Mammary epithelial cell (primary cell): ENCODE measurements at places on chromosomes 16 and 17.

DNA sequence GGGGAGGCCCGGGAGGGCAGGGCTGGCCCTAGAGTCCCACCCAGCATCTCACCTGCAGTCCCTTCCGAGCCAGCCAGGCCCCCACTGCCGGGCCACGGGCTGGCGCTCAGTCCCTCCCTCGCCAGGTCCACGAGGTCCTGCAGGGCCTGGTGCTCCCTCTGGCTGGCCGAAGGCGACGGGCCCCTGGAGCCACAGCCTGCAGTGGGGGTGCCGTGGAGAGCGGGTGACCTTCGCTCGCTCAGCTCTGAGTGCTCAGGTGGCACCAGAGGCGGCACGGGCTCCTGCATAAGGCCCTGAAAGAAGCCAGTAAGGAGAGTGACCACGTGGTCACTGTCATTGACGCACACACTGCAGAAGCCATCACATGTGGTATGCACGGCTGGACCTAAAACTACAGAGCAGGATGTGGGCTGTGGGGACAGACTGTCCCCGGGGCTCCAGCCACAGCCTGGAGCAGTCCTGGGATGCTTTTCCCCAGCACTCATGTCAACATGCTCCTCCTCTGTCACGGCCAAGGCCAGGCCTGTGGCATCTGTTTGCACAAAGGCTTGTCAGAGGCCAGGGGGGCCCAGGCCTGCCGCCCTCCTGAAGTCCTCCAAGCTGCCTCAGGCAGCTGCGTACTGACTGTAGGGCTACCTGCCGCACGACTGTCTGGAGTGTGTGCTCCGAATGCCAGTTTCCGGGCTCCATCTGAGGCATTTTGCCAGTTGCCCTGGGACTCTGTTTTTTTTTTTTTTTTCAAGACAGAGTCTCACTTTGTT lies 15.1 kb downstream of the SLX4 start:
- DNase-seq, result no peak

DNA sequence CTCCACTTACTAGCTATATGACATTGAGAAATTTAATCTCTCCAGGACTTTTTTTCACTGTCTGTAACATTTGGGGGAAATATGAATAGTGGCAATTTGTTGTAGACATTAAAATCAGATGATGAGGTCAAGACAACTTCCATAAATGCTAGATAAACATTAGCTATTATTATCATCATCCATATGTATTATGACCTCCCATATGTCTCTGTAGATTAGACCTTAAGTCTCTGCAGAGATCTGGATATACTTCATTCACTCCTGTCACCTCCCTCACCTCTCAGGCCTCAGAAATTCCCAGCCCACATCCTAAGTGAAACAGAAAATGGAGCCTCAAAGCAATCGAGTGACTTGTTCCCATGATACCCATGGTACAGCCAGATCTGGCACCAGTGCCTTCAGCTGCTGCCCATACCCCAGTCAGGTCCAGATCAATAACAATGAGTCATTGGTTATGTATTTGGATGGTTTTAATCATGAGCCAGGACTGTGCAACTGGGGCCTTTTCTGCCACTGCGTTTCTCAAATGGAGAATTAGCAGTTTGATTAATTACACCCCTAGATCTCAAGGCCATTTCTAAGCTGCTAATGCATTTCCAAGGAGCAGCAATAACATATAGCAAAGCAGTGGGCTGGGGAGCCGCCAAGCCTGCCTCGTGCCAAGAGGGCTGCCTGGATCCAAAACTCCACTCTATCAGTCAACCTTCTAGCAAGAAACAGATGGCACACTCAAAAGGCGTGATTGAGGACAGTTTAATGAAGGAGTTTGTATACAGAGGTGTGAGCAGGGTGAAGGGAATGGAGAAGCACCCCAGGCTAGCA lies 2.6 kb upstream of the FDXR start:
- DNase-seq, result no peak

- DNase-seq, result no peak
These were observed 6.6 kb downstream of the ANKFN1 start for GRCh38 chr17:56159826-56160380.

GRCh38 chr16:23944381-23944780 lies 108.6 kb downstream of the PRKCB start:
- DNase-seq, result no peak

GRCh38 chr17:30000755-30001257 lies 59.4 kb downstream of the EFCAB5 start:
- DNase-seq, result peak; percentile 24

DNA sequence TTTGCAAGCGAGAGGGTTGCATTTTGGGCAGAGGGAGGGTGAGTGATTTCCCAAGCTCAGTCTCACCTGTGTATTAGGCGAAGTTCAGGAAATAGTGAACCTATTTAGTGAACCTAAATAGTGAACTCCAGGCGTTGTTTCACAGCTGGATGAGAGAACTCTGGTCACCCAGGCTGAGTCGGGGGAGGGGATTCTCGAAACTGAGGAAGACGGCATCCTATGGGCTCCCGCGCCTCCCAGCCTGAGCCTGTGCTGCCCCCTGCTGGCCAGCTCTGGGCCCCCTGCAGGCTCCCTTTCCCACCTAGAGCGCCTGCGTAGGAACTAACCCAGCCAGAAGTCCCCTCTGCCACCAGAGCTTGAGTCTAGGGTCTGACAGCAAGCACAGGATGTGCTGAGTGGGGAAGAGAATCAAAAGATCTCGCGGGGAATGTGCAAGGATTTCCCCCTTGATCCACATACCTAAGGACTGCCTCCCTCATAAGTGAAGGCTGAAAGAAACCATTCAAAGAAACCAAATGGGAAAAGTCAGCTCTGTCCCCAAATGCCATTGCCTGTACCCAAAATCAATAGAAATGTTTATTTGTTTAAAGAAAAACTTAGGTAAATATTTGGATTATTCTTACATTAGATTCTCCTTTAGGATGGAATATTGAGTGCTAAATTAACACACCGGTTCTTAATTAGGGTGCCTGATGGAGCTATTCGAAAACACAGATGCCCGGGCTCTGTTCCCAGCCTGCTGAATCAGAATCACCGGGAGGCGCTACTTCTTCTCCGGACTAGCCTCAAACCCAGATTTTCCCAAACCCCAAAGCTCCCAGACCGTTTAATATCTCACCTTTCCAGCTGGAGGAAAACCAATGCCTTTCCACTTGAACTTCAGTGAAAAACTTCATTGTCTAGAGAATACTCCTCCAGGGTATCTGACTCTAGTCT lies 14.8 kb upstream of the MARVELD3 start:
- DNase-seq, result peak; percentile 37
